ENCODE measurements at places on chromosomes 12 and 14. TPM values are rescaled to one million over a fixed set of nuclear protein-coding genes. Genes with fewer than 3 reads are reported as not detected.

DNA sequence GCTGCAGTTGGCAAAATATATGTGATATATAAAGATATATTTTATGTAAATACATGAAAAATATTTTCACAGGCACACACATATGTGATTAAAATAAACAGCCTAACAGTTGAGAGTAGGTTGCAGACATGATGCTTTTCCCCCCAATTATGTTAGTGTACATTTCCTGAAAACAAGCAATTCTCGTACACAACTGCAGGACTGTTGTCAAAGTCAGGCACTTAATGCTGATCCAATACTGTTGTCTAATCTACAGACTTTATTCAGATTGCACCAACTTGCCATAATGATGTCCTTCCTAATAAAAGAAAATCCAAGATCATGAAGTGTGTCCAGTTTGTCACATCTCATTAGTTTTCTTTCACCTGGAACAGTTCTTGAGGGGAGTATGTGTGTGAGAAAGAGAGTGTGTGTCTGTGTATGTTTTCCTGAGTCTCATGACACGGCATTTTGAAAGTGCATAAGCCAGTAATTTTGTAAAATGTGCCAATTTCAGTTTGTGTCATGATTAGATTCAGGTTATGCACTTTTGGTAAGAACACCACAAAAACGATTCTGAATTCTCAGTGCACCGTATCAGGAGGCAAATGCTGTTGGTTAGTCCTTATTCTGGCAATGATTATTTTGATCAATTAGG lies 16.5 kb upstream of the SEL1L start:
- no peak overlapping the region for H3K27ac ChIP-seq
- H3K4me1 ChIP-seq = no peaks in the 10 kb centered on the region
- H3K4me3 ChIP-seq = no peak overlapping the region
- H3K36me3 ChIP-seq = no peaks in the 10 kb centered on the region
- H3K27me3 ChIP-seq = no peaks in the 10 kb centered on the region

DNA sequence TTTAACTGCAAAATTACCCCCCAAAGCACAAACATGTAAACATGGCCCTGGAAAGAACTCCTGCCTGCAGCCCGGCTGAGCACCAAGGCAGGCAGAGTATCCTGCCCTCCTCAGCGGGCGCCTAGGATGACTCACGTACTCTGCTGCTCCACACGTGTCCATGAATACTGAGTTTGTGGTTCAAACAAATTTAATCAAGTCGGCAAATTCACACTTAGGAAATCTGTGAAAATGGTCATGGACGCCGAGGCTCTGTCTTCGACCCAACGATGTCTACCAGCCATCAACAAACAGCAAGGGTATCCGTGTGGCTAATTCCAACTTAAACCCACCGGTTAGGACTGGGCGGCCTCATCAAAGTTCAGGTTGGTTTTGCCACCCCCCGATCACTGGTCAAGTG lies 25.5 kb downstream of the GOLGA3 start:
- no peak overlapping the region for H3K4me3 ChIP-seq
- H3K36me3 ChIP-seq = no peaks in the 10 kb centered on the region
- no peaks in the 10 kb centered on the region for H3K4me1 ChIP-seq
- H3K27ac ChIP-seq = no peak overlapping the region

DNA sequence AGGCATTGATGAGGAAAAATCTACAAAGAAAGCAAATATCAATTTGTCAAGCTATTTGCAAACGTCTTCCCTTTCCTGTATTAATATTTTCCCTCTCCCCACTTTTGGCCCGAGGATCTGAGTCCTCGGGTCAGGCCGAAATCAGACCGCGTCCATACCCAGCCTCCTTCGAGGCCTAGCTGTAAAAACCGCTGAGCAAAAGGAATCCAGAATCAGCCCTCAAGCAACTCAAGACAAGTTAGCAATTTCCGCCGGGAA lies 353 bp upstream of the MAPK1IP1L start:
- H3K36me3 ChIP-seq = peaks cover 12% of the 10 kb centered on the region
- H3K27me3 ChIP-seq = no peaks in the 10 kb centered on the region
- peaks cover 25% of the 10 kb centered on the region for H3K4me1 ChIP-seq
- peak overlapping the region; percentile 100 for H3K27ac ChIP-seq
- H3K4me3 ChIP-seq = peak overlapping the region; percentile 99
- no peak for DNase-seq

DNA sequence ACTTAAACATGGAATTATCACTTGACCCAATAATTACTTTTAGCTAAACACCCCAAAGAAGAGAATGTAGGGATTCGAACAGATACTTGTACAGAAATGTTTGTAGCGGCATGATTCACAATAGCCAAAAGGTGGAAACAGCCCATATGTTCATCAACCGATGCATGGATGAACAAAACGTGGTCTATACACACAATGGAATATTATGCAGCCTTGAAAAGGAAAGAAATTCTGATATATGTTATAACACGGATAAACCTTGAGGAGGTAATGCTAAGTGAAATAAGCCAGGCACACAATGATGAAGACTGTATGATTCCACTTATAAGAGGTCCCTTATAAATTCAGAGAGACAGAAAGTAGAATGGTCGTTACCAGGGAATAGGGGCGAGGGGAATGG lies 659.4 kb downstream of the MED13L start:
- no peak for DNase-seq
- no peak overlapping the region for H3K4me3 ChIP-seq
- H3K27ac ChIP-seq = no peak overlapping the region
- no peaks in the 10 kb centered on the region for H3K4me1 ChIP-seq
- H3K36me3 ChIP-seq = no peaks in the 10 kb centered on the region

DNA sequence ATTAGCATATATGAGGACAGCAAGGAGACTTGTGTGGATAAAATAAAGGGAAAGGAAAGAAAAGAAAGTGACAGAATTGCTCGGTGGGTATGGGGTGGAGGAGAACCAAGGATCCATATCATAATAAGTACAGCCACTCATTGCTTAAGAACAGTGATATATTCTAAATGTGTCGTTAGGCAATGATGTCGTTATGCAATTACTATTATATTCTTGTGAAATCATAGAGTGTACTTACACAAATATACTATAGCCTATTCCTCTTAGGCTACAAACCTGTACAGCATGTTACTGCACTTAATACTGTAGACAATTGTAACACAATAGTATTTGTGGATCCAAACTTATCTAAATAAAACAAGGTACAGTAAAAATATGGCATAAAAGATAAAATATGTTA lies 271.1 kb downstream of the CCER1 start:
- H3K4me3 ChIP-seq = no peak overlapping the region
- H3K27ac ChIP-seq = no peak overlapping the region
- H3K27me3 ChIP-seq = no peaks in the 10 kb centered on the region
- no peaks in the 10 kb centered on the region for H3K4me1 ChIP-seq

- peak within 1 kb of the TSS; percentile 94 for H3K27ac ChIP-seq
- peak within 1 kb of the TSS; percentile 81 for H3K4me3 ChIP-seq
- H3K4me1 ChIP-seq = peaks cover 31% of the 10 kb centered on the region
- peak; percentile 91 for DNase-seq
- no peaks in the 10 kb centered on the region for H3K36me3 ChIP-seq
- no peaks in the 10 kb centered on the region for H3K27me3 ChIP-seq
These were observed at the start of gene RNASE4 for GRCh38 chr14:20683891-20684661. TSS of gene RNASE4 (plus strand) at chr14:20684560. CDS start at chr14:20699372, 14,812 bp downstream.

DNA sequence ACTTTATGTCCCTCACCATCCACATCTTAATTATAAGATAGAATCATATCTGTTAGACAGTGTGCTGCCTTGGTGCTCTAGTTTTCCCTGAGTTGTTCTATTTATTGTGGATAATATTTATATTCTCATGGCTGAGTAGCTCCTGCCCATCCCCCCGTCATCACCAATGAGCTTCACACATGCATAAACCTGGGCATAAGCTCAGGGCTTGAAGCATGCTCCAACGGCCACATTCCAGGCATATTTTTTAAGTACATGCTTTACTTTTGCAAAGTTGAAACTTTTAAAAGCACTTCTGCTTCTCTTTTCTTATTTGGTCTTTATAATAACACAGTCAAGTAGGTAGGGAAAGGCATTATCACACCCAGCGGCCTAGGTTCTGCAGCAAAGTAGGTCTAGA lies 3.4 kb upstream of the FBXO34 start:
- H3K36me3 ChIP-seq = no peaks in the 10 kb centered on the region
- H3K27me3 ChIP-seq = no peaks in the 10 kb centered on the region
- H3K27ac ChIP-seq = no peak overlapping the region
- no peak overlapping the region for H3K4me3 ChIP-seq
- DNase-seq = no peak

- H3K27ac ChIP-seq = no peak overlapping the region
- peaks cover 24% of the 10 kb centered on the region for H3K4me1 ChIP-seq
These were observed 10.9 kb upstream of the HVCN1 start for GRCh38 chr12:110699591-110700445.

DNA sequence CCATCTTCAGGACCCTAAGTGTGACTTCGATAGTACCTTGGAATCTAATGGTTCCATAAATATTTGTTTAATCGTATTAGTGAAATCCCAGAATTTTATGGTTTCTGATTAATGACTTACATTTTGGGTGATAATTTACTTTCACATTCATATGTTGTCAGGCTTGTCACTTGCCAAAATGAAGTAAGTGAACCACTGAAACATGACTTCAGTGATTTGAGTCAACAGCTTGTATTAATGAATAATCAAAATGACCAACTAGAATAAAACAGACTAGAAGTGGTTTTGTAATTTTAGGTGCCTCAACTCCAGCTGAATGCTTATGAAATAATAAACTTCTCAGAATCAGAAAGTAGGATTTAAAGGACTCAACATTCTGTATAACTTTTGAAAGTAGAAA lies 517.1 kb downstream of the PRKD1 start:
- H3K4me3 ChIP-seq = no peak overlapping the region
- H3K36me3 ChIP-seq = no peaks in the 10 kb centered on the region
- no peak for DNase-seq
- H3K27me3 ChIP-seq = no peaks in the 10 kb centered on the region

DNA sequence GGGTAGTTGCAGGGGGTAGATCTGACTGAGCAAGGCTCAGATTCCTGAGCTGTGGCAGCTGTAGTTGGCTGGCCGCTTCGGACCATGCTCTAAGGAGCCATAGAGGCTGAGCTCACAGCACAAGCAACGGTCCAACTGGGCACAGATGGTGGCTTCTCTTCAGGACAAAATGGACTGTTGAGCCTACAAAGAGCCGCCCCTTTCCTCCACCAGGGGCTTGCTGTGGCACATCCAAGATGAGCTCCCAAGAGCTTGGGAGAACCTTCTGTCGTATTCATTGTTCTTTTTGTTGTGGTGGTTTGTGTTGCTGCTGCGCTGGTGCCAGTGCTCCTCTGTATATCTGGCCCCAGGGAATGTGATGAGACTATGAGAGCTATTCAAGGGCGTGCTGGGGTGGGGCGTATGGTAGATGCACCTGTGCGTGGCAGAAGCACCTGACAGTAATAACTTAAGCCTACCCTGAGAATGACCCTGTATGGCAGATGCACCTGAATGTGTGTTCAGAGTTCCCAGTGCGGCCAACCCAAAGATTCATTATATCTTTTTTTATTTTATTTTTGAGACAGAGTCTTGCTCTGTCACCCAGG lies 17.8 kb upstream of the LGALS3 start:
- H3K4me1 ChIP-seq = no peaks in the 10 kb centered on the region
- no peak overlapping the region for H3K4me3 ChIP-seq
- no peaks in the 10 kb centered on the region for H3K27me3 ChIP-seq
- no peak overlapping the region for H3K27ac ChIP-seq
- no peaks in the 10 kb centered on the region for H3K36me3 ChIP-seq
- DNase-seq = no peak

- no peaks in the 10 kb centered on the region for H3K27me3 ChIP-seq
- H3K4me3 ChIP-seq = no peak overlapping the region
- DNase-seq = no peak
These were observed 141.8 kb upstream of the DYRK2 start for GRCh38 chr12:67506739-67507138.

- H3K36me3 ChIP-seq = no peaks in the 10 kb centered on the region
- no peak overlapping the region for H3K27ac ChIP-seq
- H3K4me3 ChIP-seq = no peak overlapping the region
- no peaks in the 10 kb centered on the region for H3K4me1 ChIP-seq
- DNase-seq = no peak
- peaks cover 2% of the 10 kb centered on the region for H3K27me3 ChIP-seq
These were observed 133.6 kb upstream of the NCOR2 start for GRCh38 chr12:124700810-124701592.

DNA sequence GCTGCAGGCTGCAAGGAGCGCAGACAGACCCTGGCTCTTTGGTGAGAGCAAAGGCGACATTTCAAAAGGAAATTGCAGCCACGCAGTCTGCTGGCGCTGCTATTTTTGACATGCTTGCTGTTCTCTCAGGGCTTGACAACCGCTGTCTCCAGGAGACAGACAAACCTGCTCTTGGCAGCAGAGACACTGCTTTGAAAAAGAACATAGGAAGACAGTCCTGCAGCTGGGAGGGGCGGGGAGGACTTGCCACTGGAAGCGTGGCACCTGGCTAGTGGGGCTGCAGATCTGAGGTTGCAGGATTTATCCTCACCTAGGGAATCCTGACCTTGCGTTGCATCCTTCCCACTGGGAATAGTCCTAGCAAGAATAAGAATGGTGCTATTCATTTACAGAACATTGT lies 91.8 kb upstream of the KCNA1 start:
- H3K4me3 ChIP-seq = no peak overlapping the region
- H3K27ac ChIP-seq = no peak overlapping the region
- H3K27me3 ChIP-seq = no peaks in the 10 kb centered on the region
- H3K4me1 ChIP-seq = peaks cover 45% of the 10 kb centered on the region
- no peak for DNase-seq
- no peaks in the 10 kb centered on the region for H3K36me3 ChIP-seq

DNA sequence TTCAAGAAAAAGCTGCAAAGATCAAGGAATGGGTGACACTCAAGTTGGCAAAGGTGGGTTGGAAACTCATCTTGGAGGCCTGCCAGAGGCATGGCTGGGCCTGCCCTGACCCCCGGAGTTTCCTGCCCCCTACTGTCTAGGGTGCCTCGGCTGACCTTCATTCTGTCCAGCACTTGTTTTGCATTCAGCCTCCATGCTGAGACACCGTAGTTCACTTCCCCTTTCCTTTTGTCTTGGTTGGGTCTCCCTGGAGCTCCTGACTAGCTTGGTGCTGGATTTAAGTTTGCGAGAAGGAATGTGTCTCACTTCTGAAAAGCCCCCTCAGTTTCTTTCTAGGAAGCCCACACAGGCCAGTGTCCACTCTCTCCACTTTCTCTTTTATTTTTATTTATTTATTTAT lies 26.5 kb downstream of the PLEKHH1 start:
- no peak overlapping the region for H3K4me3 ChIP-seq
- no peak overlapping the region for H3K27ac ChIP-seq
- no peaks in the 10 kb centered on the region for H3K4me1 ChIP-seq

- no peaks in the 10 kb centered on the region for H3K36me3 ChIP-seq
- no peak for DNase-seq
- H3K4me1 ChIP-seq = no peaks in the 10 kb centered on the region
- no peak overlapping the region for H3K27ac ChIP-seq
- no peak overlapping the region for H3K4me3 ChIP-seq
- H3K27me3 ChIP-seq = no peaks in the 10 kb centered on the region
These were observed 398.0 kb downstream of the TMTC2 start for GRCh38 chr12:83084516-83085234.

CCT2 gene
- 125 TPM for total RNA-seq

TBX3 gene
- not detected for total RNA-seq

ETFBKMT gene
- 2.4 TPM for total RNA-seq

WNT5B gene
- total RNA-seq = 0.57 TPM

TAS2R13 gene
- total RNA-seq = 0.96 TPM

NGB gene
- total RNA-seq = not detected

ADGRD1 gene
- total RNA-seq = 1.1 TPM

IL31 gene
- not detected for total RNA-seq

RTL1 gene
- total RNA-seq = not detected

Data from B cell (primary cell).